ENCODE measurements at places on chromosomes 1 and 21. TPM values are rescaled to one million over a fixed set of nuclear protein-coding genes. Genes with fewer than 3 reads are reported as not detected.

Gene FCN3
- not detected for polyA plus RNA-seq

Gene PDE4B
- 29.4 TPM for polyA plus RNA-seq

Gene CD84
- not detected for polyA plus RNA-seq

Gene IGSF9
- polyA plus RNA-seq, result not detected

Gene SNRPE
- polyA plus RNA-seq, result 128 TPM

Gene ADORA1
- polyA plus RNA-seq, result 2.4 TPM

Gene ZNF697
- polyA plus RNA-seq, result 3.2 TPM

Gene RGS8
- not detected for polyA plus RNA-seq

Gene WDR64
- 0.06 TPM for polyA plus RNA-seq

Gene PLA2G2C
- polyA plus RNA-seq, result not detected

Gene HSD11B1
- 0.15 TPM for polyA plus RNA-seq

Gene ZNF683
- not detected for polyA plus RNA-seq

Gene THEM4
- 17.2 TPM for polyA plus RNA-seq

Gene CASQ2
- polyA plus RNA-seq, result not detected

Gene THEM5
- polyA plus RNA-seq, result not detected

Gene UTS2
- not detected for polyA plus RNA-seq

Gene NBPF9
- polyA plus RNA-seq, result 17.7 TPM

Gene TTC39A
- 0.47 TPM for polyA plus RNA-seq

Gene VSIG8
- not detected for polyA plus RNA-seq

Gene RCSD1
- polyA plus RNA-seq, result not detected

Gene ERRFI1
- polyA plus RNA-seq, result 30.3 TPM

Gene OR2T11
- polyA plus RNA-seq, result not detected

Gene SLAMF1
- not detected for polyA plus RNA-seq

Gene TRIM58
- not detected for polyA plus RNA-seq

Gene ALX3
- polyA plus RNA-seq, result 4.3 TPM

Gene HIVEP3
- 4.0 TPM for polyA plus RNA-seq

Gene ST7L
- 7.2 TPM for polyA plus RNA-seq

Gene HTR6
- polyA plus RNA-seq, result not detected

Gene MCOLN2
- polyA plus RNA-seq, result 0.29 TPM

Gene VAMP4
- 9.9 TPM for polyA plus RNA-seq

Gene IGSF21
- polyA plus RNA-seq, result not detected

Gene BMP8A
- not detected for polyA plus RNA-seq

Gene OLIG2
- polyA plus RNA-seq, result not detected

Gene TPR
- 48.6 TPM for polyA plus RNA-seq

Gene MASP2
- not detected for polyA plus RNA-seq

Gene CASZ1
- polyA plus RNA-seq, result 0.26 TPM

Gene MRPL39
- polyA plus RNA-seq, result 26.4 TPM

Gene NTMT2
- polyA plus RNA-seq, result not detected

Gene SLC22A15
- 6.4 TPM for polyA plus RNA-seq

Gene EPHA10
- polyA plus RNA-seq, result 0.04 TPM

Gene TEX38
- polyA plus RNA-seq, result not detected

Gene AMPD1
- polyA plus RNA-seq, result not detected

Gene FCRL1
- polyA plus RNA-seq, result not detected

Gene CYP2J2
- 0.04 TPM for polyA plus RNA-seq

Gene TFF3
- polyA plus RNA-seq, result not detected

Gene CFHR1
- polyA plus RNA-seq, result 0.33 TPM

Gene HEYL
- polyA plus RNA-seq, result 0.50 TPM

Gene SHISA4
- 36.9 TPM for polyA plus RNA-seq

All from BJ (cell line).